Activated CD4-positive, alpha-beta memory T cell treated with anti-CD3 and anti-CD28 coated beads, Interleukin-2, amount 10 ng/mL, durations not matched to agents 7 days and 5 days (primary cell): ENCODE measurements at places on chromosomes 13 and 19. TPM values are rescaled to one million over a fixed set of nuclear protein-coding genes. Genes with fewer than 3 reads are reported as not detected.

The CDC42EP5 gene
- not detected for total RNA-seq

The NEK5 gene
- not detected for total RNA-seq

The FBN3 gene
- total RNA-seq, result not detected

The VAV1 gene
- total RNA-seq, result 105 TPM

The ATP4A gene
- not detected for total RNA-seq

The C13orf42 gene
- total RNA-seq, result not detected

The PSG7 gene
- total RNA-seq, result not detected

The NLRP5 gene
- not detected for total RNA-seq

The PTH2 gene
- not detected for total RNA-seq

The SPRY2 gene
- total RNA-seq, result not detected

GRCh38 chr19:4620675-4621074 is 18.6 kb upstream of the TNFAIP8L1 start:
- DNase-seq, result no peak

- no peak for DNase-seq
These were observed 7.0 kb downstream of the ABHD8 start for GRCh38 chr19:17296273-17296672.

DNA sequence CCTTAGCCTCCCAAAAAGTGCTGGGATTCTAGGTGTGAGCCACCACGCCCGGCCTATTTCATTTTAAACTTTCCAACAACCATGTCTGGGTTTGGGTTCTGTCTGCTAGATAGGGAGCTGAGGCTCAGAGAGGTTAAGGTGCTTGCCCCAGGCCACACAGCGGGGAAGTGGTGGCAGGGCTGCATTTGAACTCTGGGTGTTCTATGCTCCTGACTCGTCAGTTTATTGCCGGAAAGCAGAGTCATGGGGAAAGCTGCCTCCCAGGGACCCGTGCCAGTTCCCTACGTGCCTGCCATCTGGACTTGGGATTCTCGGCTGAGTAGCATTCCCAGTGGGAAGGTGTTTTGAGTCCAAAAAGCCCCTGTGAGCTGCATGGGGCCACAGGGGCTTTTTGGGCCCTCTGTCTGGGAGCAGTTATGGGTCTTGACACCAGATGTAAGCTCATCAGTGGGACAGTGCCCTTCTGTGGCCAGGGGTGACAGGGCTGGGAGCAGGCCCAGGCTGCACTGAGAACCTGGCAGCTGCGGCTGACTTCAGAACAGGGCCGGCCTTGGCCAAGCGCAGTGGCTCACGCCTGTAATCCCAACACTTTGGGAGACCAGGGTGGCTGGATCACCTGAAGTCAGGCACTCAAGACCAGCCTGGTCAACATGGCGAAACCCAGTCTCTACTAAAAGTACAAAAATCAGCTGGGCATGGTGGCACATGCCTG is 10.9 kb downstream of the RFX1 start:
- no peak for DNase-seq

DNA sequence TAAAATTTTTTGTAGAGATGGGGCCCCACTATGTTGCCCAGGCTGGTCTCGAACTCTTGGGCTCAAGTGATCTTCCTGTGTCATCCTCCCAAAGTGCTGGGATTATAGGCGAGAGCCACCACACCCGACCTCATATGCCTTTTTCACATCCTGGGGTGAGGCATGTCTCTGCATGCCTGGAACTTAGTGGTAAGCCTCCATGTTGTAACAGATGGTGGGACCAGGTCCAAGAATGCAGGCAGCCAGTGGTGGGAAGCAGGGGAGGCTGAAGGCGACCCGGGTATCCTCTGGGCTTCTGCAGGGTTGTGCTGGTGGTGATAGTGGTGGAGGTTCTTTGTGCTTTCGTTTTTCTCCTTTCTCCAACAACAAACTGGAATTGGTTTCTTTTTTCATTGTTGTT is 30.1 kb upstream of the CCDC124 start:
- no peak for DNase-seq

GRCh38 chr19:31530781-31531180 is 181.5 kb upstream of the TSHZ3 start:
- DNase-seq, result no peak

GRCh38 chr19:4633140-4633967 is 6.0 kb upstream of the TNFAIP8L1 start:
- peak; percentile 61 for DNase-seq

DNA sequence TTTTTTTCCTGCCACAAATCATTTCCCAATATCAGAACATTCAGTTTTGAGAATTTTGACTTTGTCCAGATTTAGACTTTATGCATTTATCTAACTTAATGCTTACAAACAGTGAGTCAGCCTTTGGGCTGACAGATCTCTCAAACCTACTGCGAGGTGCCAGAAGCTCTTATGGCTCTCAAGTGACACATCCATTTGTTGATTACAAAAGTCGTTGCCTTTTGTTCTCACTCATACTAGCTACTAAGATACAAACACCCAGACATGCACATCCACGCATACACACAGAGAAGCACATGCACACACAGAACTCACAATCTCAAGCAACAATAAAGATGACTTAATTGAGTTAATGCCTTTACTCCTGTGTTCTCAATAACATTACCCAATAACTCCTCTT is 1147.5 kb downstream of the DIAPH3 start:
- no peak for DNase-seq

DNA sequence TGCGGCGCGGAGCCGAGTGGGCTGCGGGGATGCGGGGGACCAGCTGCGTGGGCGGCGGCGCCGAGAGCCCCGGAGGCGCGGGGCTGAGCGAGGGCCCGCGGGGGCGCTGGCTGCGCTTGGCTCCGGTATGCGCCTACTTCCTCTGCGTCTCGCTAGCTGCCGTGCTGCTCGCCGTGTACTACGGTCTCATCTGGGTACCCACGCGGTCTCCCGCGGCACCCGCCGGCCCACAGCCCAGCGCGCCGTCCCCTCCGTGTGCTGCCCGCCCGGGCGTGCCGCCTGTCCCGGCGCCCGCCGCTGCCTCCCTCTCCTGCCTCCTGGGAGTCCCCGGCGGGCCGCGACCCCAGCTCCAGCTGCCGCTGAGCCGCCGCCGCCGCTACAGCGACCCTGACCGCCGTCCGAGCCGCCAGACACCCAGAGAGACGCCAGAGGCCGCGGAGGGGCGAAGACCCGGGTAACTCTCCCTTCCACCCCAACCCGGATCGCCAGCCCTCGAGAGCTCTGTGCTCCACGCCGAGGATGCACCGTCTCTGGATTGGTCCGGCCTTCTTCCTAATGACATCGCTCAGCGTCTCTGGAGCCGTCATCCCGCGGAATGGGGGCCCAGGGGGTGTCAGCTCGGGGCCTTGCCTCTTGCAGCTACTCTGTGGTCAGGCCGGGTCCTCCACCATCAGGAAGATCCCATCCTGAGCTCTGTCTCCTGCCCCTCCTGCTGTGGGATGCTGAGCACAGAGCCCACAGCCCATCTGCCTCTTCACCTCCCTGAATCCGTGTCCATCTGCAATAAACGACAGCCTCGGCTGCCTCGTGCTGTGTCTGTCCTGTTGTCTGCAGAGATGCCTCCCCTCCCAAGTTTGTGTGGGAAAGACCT is 441 bp downstream of the INAFM1 start:
- no peak for DNase-seq

DNA sequence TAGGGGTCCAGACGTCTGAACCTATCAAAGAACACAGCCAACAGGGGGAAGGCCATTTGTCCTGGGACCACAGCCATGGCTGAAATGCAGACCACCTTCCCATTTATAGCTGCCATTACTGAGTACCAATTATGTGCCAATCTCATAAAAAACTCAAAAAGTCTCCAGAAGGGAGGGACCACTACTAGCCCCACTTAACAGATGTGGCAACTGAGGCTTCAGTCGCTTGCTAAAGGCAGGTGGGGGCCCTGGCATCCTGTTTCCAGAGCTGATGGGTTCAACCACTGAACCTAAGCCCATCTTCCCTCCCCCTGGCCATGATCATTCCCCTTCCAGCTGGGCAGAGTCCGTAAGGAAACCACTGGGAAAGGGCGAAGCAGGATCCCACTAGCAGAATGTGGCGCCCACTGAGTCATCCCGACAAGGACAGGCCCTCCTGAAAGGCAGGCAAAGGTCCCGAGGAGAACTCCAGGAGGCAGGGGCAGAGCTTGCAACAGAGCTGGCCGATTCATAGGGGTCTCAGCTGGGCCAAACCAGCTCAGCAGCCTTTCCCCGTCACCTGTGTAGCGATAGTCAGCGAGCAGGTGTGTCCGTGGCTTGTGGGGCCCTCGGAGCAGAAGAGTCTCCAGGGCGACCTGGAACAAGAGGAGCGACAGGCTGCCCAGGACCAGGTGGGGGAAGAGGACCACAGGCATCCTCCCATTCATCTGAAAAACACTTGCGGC is 14.3 kb upstream of the NAPA start:
- DNase-seq, result no peak

GRCh38 chr13:35695448-35695770 is 218.9 kb upstream of the MAB21L1 start:
- DNase-seq, result no peak

DNA sequence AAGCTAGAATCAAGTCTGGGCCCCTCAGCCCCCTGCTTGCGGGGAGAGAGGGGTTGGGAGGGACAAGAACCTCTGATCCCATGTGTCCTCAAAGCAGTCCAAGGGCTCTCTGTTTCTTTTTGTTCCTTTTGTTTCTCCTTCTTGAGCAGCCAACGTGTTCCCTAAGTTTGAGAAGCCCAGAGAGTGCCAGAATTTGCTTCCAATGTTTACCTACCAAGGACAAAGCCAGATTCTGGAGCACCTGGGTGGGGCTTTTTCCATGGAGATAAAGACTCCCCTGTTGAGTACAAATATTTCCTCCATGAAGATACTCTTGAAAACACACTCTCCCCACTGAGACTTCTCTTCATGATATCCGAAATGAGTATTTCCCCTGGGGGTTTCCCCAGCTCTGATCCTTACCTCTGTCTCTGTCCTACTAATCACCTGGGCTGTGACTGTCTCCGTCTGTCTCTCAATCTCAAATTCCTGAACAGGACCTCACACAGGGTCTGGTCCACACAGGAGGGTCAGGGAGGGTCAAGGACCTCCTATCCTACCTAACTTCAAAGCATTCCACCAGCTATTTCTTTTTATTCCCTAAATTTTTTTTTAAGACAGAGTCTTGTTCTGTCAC is 27.4 kb downstream of the CD177 start:
- no peak for DNase-seq

GRCh38 chr13:72652681-72653080 is 74.7 kb downstream of the MZT1 start:
- DNase-seq, result no peak

DNA sequence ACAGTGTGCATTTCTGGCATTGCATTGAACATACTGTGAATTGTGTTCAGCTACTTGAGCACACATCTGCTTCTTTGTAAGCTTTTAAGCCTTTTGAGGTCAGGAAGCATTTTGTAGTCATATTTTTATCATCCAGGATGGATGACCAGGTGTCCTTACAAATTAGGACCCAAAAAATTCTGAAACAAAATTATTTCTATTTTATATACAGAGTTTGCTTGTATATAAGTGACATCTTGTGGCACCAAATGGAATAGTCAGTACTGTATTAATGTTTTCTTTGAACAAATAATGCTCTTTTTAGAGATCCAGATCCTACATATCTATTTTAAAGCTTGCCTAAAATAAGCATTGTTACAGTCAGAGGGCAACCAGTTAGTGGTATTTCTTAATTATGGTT is 9.5 kb upstream of the SUPT20H start:
- no peak for DNase-seq

- peak; percentile 62 for DNase-seq
These were observed 33.8 kb upstream of the GARRE1 start for GRCh38 chr19:34220472-34221063.

DNA sequence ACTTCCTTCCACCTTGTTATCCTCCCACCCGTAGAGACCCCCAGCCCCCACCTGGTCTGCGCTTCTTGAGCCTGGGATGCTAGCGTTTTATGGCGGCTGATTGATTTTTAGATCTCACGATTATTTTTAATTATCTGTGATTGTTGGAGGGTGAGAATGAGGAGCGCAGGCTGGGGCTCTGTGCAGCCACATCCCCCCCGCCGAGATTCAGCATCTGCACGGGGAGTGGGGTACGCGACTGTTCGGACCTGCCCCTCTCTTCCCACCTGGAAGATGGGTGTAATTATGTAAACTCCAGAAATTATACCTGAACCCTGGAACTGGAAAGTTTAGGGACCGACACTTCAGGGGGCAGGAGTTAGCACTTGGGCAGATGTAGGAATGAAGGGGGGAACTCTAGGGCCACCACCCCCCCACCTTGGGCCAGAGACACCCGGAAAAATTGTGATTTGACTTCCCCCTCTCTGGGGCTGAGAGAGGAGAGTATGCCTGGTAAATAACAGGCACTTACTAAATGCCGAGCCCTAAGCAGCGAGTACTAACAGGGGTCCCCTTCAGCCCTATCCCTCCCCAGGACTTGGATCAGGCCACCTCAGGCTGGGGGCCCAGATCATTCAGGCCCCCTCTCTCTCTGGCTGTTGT is 1.8 kb upstream of the ONECUT3 start:
- no peak for DNase-seq

DNA sequence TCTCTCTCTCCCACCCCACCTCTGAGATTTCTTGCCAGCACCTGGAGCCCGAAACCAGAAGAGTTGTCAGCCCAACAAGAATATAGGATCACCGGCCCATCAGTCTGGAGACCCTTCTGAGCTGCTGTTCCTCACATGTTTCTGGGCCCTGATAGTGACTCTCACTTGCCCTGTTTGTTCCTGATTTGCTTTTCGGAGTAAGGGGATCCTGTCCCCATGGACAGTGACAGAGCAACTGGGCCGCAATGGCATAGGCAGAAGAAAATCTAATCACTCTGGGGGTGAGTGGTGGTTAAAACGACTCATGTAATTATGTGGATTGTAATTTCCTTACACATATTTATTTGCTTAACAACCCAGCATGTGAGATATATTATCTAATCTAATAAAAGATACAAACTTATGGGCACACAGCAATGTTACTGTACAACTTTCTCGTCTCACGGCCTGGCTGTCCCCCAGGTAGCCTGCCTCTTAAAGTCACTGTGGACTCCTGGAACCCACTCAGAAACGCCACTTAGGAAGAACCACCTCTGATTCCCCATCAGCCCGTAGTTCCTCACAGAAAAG is 663 bp upstream of the SMAD9 start:
- DNase-seq, result no peak

- no peak for DNase-seq
These were observed 180.8 kb upstream of the GPC6 start for GRCh38 chr13:93045836-93046235.

GRCh38 chr13:20391597-20392452 is 133.8 kb downstream of the CRYL1 start:
- no peak for DNase-seq

DNA sequence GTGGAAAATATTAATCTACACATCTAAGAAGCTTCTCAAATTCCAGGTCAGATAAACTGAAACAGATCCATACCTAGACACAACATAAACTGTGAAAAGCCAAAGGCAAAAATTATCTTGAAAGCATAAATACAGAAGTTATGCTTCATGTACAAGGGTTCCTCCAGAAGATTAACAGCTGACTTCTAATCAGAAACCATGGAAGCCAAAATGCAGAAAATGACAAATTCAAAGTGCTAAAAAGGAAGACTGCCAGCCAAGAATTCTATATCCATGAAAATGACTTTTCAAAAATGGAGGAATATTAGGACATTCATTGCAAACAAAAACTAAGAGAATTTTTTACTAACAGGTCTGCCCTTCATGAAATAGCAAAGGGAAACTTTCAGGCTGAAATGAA is 72.8 kb downstream of the MYO16 start:
- DNase-seq, result no peak
